Mucosa of gallbladder (tissue), 1 donor: ENCODE measurements at places on chromosomes 7 and 10. TPM values are rescaled to one million over a fixed set of nuclear protein-coding genes. Genes with fewer than 3 reads are reported as not detected.

- no peak for DNase-seq
Measured at GRCh38 chr10:10967029-10967428, 50.6 kb upstream of the CELF2 start.

DNA sequence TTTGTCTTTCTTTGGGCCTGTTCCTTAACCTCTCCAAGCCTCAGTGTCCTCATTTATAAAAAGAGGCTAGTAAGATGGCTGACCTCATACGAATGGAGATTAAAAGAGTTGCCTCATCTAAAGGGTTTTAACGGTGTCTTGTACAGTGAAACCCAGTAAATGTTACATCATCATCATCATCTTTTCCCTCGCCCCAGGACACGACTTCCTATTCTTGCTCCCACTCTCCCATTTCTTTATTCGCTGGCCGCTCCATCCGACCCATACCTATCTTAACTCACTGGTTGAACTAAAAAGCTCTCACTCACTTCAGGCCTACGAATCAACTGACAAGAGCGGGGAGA, 554 bp downstream of the FRA10AC1 start:
- DNase-seq = no peak

DNA sequence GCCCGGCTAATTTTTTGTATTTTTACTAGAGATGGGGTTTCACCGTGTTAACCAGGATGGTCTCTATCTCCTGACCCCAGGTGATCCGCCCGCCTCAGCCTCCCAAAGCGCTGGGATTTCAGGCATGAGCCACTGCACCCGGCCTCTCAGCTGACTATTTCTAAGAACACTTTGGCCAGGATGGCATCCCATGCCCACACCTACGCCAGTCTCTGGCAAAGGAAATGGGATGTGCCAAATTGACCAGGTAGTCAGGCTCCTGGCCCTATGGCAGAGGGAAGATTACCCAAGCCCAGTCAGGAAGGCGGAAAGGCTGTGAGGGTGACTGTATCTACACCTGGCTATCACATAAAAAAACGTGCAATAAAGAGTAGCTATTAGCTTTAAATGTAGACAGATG, 94.1 kb upstream of the DUSP5 start:
- DNase-seq = no peak

- DNase-seq = no peak
Measured at GRCh38 chr7:137417464-137417863, 73.9 kb upstream of the PTN start.

DNA sequence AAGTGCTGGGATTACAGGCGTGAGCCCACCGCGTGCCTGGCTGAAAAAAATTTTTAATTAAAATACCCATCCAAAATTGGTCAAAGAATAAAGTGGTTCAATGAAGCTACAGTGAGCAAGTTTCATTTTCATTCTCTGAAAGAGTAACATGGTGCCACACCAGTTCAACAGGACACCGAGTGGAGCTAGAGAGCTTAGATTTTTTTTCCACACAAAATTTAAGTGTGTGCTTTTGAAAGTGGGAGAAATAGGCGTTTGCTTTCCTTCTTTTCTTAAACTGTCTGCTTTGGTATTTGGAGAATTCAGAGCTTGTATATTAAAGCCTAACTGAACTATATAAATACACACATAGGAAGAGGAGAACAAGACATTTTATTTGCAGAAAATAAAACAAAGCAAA, 43.4 kb downstream of the BPGM start:
- DNase-seq = no peak

DNA sequence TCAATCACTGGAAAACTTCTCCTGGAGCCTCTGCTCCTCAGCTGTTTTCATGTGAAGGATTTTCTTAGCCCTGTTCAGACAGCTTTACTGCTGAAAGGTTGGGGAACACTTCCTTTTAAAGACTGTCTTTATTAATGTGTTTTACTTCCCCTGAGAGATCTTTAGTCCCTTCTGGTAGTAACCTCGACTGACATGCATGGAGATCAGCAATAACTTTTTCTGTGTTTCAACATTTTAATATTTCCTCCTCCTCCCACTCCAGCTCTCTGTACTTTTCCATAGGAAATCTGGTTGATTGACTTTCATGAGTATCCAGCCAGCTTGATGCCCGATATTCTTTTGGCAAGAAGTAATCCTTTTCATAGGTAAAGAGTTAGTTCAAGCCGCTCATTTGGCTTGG, 62.7 kb upstream of the STRIP2 start:
- DNase-seq = no peak

- no peak for DNase-seq
Measured at GRCh38 chr7:155003092-155003375, at the start of gene PAXIP1. PAXIP1 (minus strand) TSS chr7:155003124; CDS start chr7:155002929, 195 bp downstream.

DNA sequence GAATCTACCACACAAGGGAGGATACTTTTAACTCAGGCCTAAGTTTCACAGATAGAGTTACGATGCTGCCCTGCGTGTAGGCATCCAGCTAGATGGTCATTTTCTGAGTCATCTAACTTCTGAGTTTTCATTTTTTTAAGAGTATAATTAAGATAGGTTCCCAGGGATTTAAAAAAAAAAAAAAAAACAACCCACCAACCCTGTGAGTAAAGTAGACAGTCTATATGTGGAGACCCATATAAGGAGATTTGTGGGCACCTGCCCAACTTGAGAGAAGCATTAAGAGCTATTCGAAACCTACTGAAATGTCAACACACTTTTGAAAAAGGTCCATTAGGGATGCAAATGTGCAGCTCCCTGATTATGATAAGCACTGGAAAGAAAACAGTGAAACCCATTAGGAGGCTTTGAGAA, 257.3 kb downstream of the TRIL start:
- no peak for DNase-seq

DNA sequence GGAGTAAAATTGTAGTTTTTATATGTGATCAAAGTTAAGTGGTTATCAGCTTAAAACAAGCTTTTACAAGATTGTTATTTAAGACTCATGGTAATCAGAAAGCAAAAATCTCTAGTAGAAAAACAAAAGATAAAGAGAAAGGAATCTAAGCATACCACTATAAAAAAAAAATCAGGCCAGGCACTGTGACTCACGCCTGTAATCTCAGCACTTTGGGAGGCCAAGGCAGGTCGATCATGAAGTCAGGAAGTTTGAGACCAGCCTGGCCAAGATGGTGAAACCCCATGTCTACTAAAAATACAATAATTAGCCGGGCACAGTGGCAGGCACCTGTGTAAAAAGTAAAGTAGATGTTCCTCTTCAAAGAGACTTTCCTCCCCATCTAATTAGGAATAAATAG, 265.9 kb upstream of the NRP1 start:
- no peak for DNase-seq

- DNase-seq = no peak
Measured at GRCh38 chr10:25522294-25522693, 347.5 kb downstream of the GPR158 start.

GRCh38 chr10:50416881-50417280, 165.6 kb upstream of the ASAH2 start:
- no peak for DNase-seq

FGF8 gene
- not detected for total RNA-seq

TNS3 gene
- total RNA-seq = 97.2 TPM

MYH16 gene
- total RNA-seq = 0.32 TPM

ZPBP gene
- total RNA-seq = not detected
